ENCODE measurements at places on chromosomes 12 and 14. TPM values are rescaled to one million over a fixed set of nuclear protein-coding genes. Genes with fewer than 3 reads are reported as not detected.

PPM1H gene
- 0.92 TPM for total RNA-seq

MOK gene
- total RNA-seq: 8.5 TPM

GDF3 gene
- not detected for total RNA-seq

EIF2S3B gene
- 16.2 TPM for total RNA-seq

LMNTD1 gene
- 0.37 TPM for total RNA-seq

SRRM4 gene
- under 0.01 TPM for total RNA-seq

STON2 gene
- 0.28 TPM for total RNA-seq

GLIPR1L1 gene
- total RNA-seq: not detected

STYX gene
- total RNA-seq: 12.4 TPM

ANP32D gene
- not detected for total RNA-seq

ALX1 gene
- 2.5 TPM for total RNA-seq

CLEC9A gene
- total RNA-seq: not detected

LMO3 gene
- 10.8 TPM for total RNA-seq

LALBA gene
- total RNA-seq: not detected

WNT1 gene
- not detected for total RNA-seq

SPIC gene
- total RNA-seq: not detected

SIVA1 gene
- 70.5 TPM for total RNA-seq

AICDA gene
- total RNA-seq: not detected

PPP1R1A gene
- total RNA-seq: not detected

RTL1 gene
- total RNA-seq: not detected

CABP1 gene
- total RNA-seq: 2.1 TPM

CELA1 gene
- total RNA-seq: not detected

AKAP3 gene
- total RNA-seq: 1.5 TPM

A2M gene
- 12.1 TPM for total RNA-seq

DEGS2 gene
- total RNA-seq: 0.46 TPM

CEP170B gene
- 9.0 TPM for total RNA-seq

ABCC9 gene
- total RNA-seq: 10.7 TPM

ZNF84 gene
- total RNA-seq: 23.9 TPM

CLEC7A gene
- total RNA-seq: 0.14 TPM

SETD3 gene
- 29.2 TPM for total RNA-seq

AKAP5 gene
- 0.74 TPM for total RNA-seq

MYF6 gene
- not detected for total RNA-seq

MYBPC1 gene
- not detected for total RNA-seq

BEST3 gene
- total RNA-seq: not detected

ACOT6 gene
- total RNA-seq: not detected

SERPINA12 gene
- total RNA-seq: not detected

DACT1 gene
- 78.7 TPM for total RNA-seq

CD163 gene
- total RNA-seq: not detected

LRFN5 gene
- total RNA-seq: 1.3 TPM

GPN3 gene
- total RNA-seq: 10.0 TPM

ACOT4 gene
- 0.46 TPM for total RNA-seq

TAS2R10 gene
- total RNA-seq: 0.71 TPM

TBC1D30 gene
- 0.28 TPM for total RNA-seq

SLC6A12 gene
- total RNA-seq: not detected

PGF gene
- total RNA-seq: 3.5 TPM

CIROP gene
- total RNA-seq: under 0.01 TPM

KCNMB4 gene
- 1.8 TPM for total RNA-seq

RFX4 gene
- total RNA-seq: not detected

RHOJ gene
- 3.4 TPM for total RNA-seq

SLC6A15 gene
- 17.6 TPM for total RNA-seq

CATSPERB gene
- not detected for total RNA-seq

GUCY2C gene
- total RNA-seq: not detected

TAS2R43 gene
- total RNA-seq: 1.3 TPM

All from smooth muscle cell of bladder (primary cell).